ENCODE measurements at places on chromosomes 5 and 9.
A peak's percentile ranks its signal among the peaks of the same experiment; 100 is the strongest.

GRCh38 chr9:38233343-38233742 lies 159.2 kb upstream of the ALDH1B1 start:
- DNase-seq = no peak

DNA sequence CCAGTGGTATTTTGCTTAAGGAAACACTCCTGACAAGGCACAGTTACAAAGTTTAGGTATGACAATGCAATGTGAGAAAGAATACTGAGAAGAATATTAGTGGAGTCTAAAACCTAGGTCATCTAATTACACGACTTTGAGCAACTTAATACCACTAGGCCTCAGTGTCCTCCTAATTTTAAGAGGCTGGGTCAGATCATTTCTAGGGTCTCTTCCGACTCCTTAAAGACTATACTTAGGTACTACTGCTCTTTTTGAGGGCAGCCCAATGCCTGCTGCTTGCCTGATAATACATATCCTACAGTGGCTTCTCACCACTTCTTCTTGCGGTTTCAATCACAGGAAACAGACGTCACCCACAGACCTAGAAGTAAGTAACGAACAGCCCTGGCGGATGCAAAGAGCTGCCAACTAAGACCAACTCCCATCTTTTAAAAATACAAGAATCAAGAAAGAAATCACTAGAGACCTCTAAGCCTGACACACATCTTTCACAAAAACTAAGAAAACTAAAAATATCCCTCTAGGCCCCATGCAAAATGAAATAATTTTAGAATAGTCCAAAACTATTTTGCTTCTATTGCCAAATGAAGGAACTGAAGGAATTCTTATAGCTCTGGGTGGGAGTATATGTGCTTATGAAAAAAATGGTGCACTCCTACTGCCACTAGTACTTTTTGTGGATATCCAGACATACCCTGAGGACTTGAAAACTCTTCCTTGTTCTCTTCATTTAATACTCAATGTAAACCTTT lies 13.1 kb downstream of the DIAPH1 start:
- DNase-seq = peak; percentile 20

DNA sequence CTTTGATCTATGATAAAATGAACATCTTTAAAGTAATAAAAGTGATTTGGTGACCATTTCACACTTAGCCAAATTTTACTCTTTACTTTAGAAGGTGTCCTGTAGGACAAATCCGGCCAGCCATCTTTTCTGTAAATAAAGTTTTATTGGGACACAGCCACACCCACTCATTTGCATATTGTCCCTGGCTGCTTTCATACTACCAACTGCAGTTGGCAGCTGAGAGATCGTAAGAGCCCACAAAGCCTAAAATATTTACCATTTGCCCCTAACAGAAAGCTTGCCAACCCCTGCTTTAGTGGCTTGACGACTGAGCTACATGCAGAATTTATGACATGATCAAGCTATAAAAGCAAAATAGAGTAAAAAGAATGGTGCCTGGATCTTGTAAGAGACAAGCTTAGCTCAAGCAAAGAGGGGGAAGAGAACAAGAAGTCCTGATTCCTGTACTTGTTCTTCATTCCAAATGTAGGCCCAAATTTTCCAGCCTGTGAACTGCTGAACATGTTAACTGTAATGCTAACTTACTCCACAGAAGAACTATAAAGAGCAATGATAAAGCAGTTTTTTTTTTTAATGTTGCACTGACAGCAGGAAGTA lies 7.4 kb upstream of the FBXO10 start:
- no peak for DNase-seq

DNA sequence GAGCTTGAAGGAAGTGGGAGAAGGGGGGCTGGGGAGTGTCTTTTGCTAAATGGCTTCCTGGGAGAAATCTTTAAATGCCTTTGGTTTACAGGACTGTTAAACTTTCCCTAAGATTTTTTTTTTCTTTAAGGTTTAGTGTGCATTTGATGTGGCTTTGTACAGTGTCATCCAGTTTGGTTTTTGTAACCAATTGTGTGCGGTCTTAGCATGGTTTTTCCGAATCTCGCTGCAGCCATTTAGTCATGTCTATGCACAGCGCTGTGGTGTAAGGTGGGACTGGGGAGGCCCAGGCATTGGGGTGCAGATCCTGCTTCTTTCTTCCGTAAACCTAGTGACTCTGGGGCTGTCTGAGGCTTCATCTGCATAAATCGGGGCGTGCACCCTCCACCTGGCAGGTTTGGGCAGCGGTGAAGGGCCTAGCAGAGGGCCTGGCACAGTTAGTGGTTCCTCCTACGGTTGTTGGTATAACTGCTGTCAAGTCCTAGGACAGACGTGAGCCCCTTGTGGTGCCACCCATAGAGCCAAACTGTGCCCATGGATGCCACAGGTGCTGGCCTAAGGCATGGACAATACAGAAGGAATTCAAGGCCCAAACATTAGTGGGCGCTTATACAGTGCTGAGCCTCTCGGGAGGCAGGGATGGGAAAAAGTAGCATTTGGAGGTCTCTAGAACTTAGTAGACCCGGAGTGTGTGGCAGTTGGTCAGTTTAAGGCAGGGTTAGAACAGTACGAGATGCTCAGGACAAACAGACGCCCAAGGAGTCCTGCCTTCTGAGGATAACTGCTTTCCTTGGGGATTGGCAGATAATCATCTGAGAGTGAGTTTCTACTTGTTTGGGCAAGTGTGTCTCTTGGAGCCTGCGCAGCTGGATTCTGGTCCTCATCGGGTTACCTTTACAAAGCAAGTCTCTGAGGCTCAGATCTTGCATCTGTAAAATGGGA lies 1.5 kb downstream of the PRRC2B start:
- no peak for DNase-seq

- DNase-seq = peak; percentile 23
Observed at GRCh38 chr5:97142521-97143254, at the start of gene LIX1. Gene LIX1, minus strand, starts transcription at chr5:97142611. Its CDS starts 35 bp downstream, at chr5:97142576.

DNA sequence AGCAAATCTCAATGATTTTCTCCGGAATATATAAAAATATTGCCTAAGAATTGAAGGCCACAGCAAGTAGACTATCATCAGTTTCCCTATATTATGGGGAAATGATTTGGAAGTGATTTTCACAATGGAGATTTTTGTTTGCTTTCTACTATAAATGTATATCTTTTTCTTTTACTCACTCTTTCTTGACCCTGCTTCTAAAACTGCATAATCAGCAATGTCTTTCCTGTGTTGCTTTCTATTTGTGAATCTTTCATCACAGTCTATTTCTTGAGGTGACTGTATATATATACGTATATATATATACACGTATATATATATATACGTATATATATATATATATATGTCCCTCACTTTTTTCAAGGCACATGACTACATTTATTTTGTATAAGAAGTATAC lies 622.6 kb downstream of the DTWD2 start:
- no peak for DNase-seq

DNA sequence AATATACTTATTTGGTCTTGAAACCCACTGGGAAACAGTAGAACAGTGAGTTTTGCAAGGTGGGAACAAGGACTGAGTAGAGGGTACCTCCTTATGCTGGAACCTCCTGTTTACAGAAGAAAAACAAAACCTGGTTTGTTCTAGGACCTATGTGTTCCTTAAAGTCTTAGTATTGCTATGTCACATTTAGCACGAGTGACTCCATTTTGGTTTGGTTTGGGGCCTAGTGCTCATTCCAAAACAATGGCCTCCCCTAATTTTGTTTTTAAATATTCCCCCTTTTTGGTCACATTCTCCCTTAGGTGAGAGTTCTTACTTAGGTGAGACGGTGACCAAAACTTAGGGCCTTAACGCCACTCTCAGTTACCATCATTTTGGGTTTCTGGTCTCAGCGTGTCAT lies 6.2 kb upstream of the NANS start:
- DNase-seq = no peak

DNA sequence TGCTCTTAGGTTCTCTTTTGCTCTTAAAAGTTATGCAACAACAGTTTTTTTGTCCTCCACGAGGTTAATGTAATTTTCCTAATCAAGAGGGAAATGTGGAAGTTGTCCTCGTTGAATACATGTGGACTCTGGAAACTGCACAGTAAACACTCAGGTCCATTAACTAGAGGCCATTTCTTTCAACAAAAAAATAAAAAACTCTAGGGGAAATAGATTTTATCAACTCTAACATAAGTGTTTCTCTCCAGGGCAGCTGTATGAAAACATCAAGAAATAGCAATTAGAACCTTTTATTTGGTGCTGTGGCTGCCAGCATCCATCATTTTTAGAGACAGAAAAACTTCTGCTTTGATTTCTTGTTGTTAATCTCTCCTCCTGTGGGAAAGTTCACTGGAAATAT lies 288.6 kb downstream of the ICE1 start:
- DNase-seq = no peak

- no peak for DNase-seq
Observed at GRCh38 chr5:134920848-134921575, 16.1 kb downstream of the PCBD2 start.

- peak; percentile 51 for DNase-seq
Observed at GRCh38 chr9:91077624-91078368, 276.2 kb downstream of the SYK start.

DNA sequence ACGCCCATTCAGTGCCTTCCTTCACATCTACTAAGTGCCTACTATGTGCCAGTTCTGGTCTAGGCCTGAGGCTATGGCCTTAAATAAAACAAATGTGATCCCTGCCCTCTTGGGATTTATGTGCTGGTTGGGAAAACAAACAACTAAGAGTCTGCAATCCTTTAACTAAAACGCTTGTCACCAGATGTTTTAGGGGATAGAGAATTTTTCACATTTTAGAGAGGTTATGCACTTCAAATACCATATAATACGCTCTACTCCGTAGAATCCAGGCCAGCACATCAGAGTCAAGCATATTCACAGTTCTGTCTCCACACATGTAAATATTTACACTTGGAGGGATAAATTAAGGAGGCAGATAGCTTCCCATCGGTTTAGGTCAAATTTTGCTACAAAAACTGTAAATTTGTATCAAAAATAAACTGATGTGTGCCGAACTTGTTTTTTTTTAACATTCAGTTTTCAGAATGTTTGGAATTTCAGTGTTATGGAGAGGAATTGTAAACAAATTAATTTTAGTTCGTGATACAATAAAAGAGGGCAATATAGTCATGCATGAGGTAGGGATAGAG lies 22.0 kb upstream of the ADRA1B start:
- peak; percentile 58 for DNase-seq

GRCh38 chr9:76827296-76828080 lies 63.2 kb downstream of the PCA3 start:
- no peak for DNase-seq

DNA sequence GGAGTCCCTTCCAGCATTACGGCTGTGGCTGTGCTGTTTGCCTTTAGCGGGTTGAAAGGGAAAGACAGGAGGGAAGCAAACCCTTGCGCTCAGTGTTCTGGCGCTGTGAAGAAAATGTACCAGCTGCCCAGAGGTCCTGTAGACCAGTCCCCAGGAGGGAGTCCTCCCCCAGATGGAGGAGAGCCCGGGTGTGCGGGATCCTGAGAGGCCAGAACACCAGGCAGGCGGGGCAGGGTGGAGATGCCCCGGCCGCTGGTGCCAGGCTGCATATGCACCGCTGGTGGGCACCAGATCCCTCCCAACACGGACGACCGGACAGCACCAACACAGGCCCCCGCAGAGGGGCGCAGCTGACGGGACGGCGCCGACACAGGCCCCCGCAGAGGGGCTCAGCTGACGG lies 37.2 kb upstream of the SLC9A3 start:
- DNase-seq = no peak

- no peak for DNase-seq
Observed at GRCh38 chr5:109701792-109702191, 12.1 kb downstream of the MAN2A1 start.

DNA sequence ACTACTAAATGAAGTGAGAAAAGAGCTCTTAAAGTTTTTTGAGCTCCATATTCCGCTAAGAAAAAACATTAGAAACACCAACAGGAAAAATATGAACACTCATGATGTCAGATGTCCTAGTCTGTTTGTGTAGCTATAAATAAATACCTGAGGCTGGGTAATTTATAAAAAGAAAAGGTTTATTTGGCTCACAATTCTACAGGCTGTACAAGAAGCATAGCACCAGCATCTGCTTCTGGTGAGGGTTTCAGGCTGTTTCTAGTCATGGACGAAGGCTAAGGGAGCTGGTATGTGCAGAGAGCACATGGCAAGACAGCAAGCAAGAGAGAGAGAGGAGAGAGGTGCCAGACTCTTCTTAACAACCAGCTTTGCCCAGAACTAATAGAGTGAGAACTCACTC lies 186.2 kb downstream of the PLK2 start:
- no peak for DNase-seq

DNA sequence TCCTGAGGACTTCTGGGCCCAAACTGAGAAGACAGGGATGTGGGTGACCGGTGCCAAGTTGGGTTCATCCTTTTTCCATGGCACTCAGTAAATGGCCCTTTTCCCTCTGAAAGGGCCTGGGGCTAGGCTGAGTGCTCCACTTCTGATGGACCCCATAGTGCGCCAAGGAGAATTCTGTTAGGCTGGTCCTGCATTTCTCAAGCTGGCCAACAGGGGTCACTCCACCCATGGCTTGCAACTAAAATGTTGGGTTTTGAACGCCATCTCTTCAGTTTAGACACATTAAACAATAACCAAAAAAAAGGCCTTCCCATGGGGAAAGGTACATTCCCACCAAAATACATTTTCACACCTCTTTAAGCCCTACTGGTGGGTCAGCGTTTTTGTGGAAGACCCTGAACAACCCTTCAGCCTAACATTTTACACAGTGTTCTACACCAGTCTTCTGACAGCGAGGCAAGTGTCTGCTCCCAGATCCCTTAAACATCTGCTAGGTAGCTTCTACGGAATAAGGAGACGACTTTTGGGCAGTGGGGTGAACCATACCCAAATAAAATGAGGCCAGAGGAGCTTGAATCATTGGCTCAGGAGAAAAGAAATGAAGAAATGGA lies 27.3 kb downstream of the CNTFR start:
- no peak for DNase-seq

- DNase-seq = peak; percentile 94
Observed at GRCh38 chr9:98488571-98489312, 220.0 kb downstream of the GABBR2 start.

DNA sequence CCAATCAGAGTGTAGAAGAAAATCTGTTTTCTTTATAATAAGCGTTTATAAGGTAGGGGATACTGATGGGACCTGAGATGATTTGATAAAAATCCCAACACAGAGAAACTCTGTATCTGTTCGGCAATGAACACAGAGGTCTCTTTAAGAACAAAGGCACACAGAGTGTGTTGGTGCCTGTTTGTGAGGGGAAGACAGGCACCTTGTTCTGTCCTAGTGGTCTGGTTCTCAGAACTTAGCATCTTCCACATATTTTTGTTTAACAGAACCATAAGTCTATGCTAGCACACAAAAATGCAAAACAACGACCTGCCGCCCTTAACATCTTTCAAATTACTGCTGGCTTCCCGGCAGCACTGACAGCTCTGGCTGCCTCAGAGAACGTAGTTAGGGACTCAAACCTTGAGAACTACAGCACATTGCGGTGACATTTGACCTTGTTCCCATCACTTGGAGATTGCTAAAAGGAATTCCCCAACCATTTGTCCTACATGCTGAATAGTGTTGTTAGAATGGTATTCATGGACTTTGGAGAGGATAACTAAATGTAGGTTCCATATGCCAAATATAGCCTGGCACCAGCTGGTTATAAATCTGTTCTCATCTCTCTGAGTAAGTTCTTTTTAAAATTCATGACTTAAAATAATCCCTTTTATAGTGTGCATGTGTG lies 871.7 kb upstream of the TYRP1 start:
- DNase-seq = no peak

- no peak for DNase-seq
Observed at GRCh38 chr5:120092649-120093048, 371.5 kb upstream of the PRR16 start.

Measured in foreskin fibroblast (primary cell).